NCI-H2107 (cell line): ENCODE measurements at places on chromosomes 5 and 9.

DNA sequence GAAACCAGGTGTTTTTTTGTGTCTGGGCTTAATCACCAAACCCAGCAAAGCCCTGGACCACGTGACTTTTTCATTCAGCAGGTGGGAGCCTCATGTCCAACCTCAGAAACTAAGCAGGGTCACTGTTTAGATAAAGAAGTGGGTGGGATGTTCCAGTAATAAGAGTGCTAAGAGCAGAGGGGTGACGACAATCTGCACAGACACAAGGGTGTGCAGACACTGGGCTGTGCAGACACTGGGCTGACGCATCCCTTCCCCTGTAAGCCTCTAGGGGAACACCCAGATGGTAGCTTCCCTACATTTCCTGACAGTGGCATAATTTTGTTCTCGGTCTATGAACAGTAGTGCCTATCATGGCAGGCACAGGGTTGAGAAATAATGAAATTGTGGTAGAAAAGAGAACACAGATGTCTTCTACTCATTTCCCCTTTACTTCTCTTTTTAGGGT is 85.1 kb downstream of the SAXO1 start:
- DNase-seq, result no peak

DNA sequence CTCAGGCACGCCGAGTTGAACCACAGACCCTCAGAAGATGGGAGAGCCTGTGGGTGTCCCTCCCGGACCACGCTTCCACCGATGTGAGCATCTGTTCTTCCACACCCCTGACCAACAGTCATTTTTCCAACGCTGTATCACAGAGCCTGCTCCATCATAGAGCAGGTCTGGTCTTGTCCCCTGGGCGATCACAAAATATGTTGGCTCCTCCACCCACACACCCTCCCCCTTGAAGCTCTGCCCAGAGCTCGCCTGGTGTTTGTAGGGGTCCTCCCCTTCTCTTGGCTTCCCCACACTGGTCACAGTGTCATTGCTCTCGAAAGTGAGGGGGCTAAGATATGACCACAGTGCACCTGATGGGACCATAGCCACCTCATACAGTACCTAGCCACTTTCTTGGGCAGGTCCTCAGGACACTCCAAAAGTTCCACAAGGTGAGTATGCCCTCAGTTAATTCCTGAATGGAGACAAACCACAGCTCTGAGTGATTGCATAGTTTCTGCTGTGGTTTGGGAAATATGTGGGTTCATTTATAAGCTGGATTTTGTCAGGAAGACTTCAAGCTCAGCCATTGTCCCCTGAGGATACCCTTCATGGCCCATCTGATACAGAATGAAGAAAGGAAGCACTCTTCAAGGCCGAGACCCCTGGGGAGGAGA is 3.5 kb upstream of the ZNF618 start:
- no peak for DNase-seq

DNA sequence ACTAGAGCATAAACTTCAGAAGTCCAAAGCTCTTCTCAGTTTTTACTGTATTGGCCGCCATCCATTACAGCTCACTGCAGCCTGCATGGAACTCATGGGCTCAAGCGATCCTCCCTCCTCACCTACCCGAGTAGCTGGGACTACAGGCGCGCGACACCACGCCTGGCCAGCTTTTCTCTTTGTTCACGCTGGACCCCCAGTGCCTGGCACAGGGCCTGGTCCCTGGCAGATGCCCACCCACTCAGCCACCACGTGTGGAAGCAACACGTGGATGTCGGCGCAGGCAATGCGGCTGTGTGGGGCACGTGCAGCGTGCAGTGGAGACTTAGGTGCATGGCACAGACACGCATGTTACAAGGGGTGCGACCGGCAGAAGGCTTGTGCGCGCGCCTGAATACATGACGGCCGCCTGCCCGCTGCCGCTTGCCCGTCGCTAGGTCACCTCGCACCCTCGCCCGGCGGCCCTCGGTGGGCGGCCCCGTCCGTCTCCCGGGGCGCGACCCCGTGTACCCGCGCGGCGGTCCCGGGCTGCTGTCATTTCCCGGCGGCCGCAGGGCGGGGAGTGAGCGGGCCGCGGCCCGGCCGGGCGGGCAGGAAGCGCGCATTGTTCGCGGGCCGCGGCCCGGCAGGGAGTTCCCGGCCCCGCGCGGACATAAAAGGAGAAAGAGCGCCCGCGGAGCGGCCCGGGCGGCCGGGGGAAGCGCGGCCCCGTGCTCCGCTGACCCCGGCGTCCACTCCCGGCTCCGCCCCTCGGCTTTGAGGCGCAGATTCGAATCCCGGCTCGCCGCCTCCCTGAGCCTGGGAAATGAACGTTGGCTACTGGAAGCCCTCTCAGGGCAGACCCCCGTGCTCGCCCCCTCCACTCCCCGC is 24.1 kb upstream of the PTGS1 start:
- DNase-seq, result no peak

- no peak for DNase-seq
These were observed 47.1 kb upstream of the POU4F3 start for GRCh38 chr5:146291421-146292074.

- no peak for DNase-seq
These were observed 62.5 kb downstream of the CSNK1A1 start for GRCh38 chr5:149488645-149489306.
